ENCODE measurements at places on chromosomes 16 and 17.
A peak's percentile ranks its signal among the peaks of the same experiment; 100 is the strongest.

DNA sequence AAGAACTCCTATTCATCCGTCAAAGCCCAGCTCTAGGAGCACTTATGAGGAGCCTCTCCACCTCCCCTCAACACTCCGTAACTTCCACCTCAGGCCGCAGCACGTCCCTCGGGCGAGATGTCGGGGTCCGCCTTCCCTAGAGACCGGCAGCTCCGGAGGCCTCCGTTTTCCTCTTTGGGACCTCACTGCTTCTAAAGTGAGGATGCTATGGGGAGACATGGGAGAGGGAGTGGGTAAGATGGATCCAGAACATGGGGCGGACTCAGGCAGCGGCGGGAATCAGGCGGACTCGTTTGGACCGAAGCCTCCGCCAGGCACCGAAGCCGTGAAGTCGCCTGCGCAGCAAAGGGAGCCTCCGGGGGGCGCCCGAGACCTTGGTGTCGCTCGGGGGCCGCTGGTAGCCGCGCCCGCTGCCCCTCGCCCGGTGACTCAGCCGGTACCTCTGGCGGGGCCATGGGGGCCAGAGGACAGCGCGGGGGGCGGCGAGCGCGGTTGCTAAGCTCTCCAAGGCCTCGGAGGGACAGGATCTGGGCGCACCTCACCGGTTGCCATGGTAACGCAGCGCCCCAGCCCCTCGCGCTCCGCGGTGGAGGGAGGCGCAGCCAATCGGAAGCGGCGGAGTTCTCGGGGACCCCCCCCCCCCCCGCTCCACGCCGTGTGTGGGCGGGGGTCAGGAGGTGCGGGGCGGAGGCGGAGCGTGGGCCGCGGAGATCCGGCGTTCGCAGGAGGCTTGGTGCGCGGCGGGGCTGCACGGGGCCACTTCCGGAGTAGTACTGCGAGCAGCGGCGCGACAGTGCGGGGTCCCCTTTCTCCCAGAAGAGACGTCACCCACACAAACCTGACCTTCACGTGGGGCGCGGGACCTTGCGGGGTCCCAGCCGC lies 1.3 kb upstream of the HIC1 start:
- DNase-seq = peak; percentile 73

DNA sequence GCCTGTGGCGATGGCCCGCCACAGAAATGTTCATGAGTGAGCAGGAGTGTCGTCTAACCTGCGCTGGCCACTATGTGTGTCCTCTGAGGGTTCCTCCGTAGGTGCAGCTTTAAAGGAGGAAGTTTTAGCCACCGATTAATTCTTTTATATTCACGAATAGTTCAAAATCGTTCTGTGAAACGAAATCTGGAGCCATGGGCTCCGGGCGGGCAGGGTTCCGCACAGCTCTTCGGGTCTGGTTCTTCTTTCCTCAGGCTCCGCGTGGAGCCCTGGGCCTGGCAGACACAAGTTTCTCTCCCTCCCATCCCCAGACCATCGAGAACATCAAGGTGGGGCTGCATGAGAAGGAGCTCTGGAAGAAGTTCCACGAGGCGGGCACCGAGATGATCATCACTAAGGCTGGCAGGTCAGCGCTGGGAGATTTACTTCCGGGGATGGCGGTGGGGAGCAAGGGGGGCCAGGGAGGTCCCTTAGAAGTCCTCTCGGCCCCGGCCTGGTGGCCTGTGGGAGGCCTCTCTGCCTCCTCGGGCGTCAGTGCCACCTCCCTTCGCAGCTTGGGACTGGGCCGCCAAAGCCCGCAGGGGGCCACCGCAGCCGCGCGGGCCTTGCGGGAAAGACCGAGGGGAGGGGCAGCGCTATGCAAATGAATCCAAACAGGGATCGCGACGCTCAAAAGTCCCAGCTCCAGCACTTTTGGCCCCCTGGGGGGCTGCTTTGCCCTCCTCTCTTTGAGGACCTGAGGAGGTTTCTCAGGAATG lies 5.2 kb downstream of the TBX4 start:
- DNase-seq = no peak

DNA sequence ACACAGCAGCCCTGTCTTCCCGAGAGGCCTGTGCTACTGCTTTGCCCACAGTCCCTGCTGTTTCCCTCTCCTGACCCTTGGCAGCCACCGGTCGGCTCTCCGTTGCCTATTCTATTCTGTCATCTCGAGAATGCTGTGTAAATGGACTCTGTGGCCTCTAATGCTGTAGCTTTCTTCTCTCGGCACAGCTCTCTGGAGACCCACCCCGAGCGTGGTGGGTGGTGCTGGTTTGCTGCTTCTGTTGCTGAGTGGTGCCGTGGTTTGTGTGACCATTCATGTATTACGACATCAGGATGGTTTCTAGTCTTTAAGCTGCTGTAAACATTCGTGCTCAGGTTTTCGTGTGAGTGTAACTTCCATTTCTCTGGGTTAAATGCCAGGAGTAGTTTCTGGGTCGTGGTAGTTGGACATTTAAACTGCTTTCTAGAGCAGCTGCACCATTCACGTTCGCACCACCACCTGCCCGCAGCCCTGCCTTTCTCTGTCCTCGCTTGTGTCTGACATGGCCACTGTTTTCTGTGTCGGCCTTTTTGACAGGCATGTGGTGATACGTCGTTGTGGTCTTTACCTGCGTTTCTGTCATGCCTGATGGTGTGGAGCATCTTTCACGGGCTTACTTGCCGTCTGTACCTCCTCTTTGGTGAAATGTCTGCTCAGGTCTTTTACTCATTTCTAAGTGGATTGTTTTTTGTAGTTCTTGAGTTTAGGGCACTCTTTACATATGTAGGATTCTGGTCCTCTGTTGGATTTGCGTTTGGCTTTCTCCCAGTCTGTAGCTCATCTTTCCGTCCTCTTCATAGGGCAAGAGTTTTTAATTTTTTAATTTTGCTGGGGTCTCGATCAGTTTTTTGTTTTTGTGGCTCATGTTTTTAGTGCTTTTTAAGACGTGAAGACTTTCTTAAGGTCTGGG lies 47.7 kb upstream of the ZNF750 start:
- no peak for DNase-seq

- no peak for DNase-seq
These were observed 16.0 kb upstream of the CCL17 start for GRCh38 chr16:57388359-57389086.

DNA sequence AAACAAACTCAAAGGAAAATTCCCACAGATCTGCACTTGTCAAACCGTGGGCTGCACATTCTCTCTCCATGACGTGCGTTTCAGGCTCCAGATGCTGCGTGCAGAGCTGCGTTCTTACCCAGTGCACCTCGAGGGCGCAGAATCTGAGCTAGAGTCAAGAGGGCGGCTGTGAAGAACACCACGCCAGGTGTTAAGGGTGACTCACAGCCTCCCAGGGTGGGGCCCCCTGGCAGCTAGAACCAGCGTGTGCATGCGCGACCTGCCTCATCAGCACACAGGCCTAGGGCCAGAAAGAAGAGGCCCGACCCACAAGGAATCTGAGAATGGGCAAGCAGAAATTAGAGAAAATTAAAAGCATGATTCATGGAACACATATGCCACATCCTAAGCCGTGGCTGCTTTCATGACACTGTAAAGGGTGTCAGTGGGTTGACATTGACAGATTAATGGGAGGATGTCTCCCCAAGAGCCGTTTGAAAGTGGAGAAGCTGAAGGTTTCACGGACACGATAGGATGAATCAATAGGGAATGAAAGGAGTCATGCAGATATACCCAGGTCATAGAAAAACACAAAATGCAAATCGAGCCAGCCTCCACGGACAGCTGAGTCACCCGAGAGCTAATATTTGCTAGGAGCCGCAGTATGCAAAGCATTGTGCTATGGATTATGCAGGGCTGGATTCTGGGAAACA lies 29.0 kb downstream of the MARCHF10 start:
- DNase-seq = no peak

DNA sequence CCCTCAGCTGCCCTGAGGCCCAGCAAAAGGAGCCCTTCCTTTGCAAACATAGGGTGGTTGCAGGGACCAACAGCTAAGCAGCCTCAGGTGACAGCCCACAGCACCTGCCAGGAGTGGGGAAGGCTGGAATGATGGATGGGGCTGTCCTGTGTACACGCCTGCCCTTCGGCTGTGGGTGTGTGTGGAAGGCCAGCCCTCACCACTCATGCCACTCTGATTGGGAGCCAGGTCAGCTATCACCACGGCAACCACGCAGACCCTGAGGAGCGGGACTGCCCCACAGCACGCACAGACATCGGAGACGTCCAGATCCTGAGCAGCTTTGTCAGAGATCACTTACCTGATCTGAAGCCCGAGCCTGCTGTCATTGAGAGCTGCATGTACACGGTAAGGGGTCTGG lies 11.9 kb downstream of the PIPOX start:
- DNase-seq = no peak

- no peak for DNase-seq
These were observed 119.5 kb downstream of the CDYL2 start for GRCh38 chr16:80684906-80685305.

- DNase-seq = no peak
These were observed 168.6 kb downstream of the RGS9 start for GRCh38 chr17:65305778-65306177.

GRCh38 chr17:68291836-68292688 lies 767 bp downstream of the ARSG start:
- DNase-seq = peak; percentile 51

- DNase-seq = no peak
These were observed 26.6 kb downstream of the HASPIN start for GRCh38 chr17:3750296-3750695.

DNA sequence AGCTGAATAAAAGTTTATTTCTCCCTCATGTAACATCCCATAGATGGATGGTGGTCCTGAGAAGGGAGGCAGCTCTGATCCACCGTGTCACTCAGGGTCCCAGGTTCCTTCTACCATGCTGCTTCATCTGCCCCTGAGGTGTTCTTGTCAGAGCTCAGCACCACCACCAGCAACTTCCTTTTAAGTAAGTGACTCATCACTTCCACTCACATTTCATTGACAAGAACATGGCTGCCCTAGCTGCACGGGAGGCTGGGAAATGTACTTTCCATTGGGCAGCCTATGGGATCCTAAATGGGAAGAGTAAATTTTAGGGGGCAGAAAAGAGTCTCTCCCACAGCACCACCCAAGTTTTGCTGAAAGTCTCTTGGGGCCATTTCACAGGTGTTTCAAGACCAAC lies 134.7 kb downstream of the USP31 start:
- no peak for DNase-seq

DNA sequence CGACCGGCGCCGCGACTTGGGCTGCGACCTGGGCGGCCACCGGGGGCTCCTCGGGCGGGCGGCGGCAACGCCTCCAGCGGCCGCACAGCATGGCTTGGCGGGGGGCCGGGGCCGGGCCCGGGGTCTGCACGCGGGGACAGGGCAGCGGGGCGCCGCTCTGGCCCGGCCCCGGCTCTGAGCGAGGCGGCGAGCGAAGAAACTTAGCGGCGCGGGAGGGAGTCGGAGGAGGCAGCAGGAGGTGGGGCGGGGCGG lies at the start of gene PLCD3:
PLCD3 (minus strand) TSS at position 196 of the 252 bp plus-strand sequence; CDS start at position 91, 105 bp downstream.
- peak; percentile 63 for DNase-seq

DNA sequence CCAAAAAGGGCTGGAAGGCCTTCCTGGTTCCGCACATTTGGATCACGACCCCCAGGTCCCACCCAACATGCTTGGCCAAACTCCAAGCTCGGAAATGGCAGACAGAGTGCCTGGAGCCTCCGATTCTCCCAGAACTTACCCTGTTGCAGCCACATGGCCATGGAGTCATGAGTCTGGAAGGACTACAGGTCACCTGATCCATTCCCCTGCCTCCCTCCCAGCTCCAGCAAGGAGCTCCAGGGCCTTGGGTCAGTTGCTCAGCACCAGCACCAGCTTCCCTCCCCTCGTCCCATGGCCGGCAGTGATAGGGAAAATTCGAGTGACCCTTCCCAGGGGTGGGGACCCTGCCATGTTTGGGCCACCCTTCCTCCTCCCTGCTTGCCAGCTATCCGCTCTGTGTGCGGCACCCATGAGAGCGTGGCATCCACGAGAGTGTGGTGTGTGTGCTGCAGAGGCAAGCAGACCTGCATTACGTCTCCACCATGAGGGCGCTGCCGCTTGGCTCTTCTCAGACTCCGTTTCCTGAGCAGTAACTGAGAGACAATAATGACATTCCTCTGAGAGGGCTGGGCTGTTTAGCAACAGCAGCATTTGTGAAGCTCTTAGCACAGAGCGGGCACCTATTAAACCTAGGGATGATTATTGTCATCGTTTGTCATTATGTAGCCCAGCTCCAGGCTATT lies 21.3 kb upstream of the RPL38 start:
- DNase-seq = no peak

- no peak for DNase-seq
These were observed 12.0 kb upstream of the ANKFN1 start for GRCh38 chr17:56141046-56141839.
